ENCODE measurements at places on chromosomes 2 and 18.

DNA sequence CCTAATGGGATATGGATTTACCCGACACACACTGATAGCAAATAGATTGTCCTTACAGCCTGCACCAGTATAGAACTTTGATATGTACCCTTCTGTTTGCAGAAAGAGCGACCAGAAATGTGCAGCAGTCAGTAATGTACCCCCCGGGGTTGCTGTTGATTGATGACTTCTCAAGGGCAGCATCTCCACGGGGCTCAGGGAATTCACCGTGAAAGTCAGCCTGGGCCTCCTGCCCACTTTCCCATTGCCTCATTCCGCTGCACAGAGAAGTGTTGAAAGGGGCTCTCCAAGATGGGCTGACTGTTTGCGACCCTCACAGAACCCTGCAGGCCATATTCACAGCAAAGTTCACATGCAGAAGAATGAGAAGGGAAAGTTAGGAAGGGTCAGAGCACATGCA lies 241.3 kb downstream of the PRKCE start:
- DNase-seq = no peak

DNA sequence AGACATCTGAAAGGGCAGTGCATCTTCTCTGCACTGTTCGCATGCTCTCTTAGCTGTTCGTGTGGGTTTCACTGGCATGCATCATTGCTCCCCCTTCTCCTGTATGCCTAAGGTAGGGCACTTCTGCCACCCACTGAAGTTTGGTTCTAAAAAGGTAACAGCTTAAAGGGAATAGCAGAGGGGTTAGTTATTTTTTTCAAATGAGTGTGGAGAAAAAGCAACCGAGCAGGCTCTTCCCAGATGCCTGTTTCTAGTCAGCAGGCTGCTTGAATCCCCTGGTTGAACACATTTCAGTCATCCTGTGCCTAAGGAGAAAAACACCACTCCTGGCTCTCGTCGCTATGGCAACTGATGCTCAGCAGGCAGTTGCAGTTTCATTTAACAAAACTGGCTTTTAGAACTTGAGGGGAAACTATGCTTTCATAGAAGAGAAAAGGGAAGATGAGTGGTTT lies 69.8 kb upstream of the GALNT3 start:
- DNase-seq = no peak

DNA sequence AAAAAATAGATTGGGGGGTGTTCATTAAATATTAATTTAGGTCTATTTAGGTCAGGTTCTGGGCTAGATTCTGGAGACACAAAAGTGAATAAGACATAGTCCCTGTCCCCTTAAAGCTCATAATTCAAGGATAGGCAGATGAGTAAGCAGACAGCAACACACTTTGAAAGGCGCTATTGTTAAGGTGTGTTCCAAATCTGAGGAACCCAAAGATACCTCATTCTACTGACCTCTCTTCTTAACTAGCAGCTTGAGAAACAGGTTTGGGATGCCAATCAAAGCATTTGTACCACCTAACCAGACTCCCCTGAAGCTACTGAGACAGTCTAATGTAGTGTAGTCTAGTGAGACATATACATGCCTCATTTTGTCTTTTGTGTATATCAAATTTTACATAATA lies 34.8 kb downstream of the SEMA4F start:
- DNase-seq = no peak

- DNase-seq = no peak
These were observed 205.9 kb downstream of the EIPR1 start for GRCh38 chr2:3171564-3172264.

- peak; percentile 8 for DNase-seq
These were observed 47.1 kb upstream of the ZNF519 start for GRCh38 chr18:14179306-14179705.

DNA sequence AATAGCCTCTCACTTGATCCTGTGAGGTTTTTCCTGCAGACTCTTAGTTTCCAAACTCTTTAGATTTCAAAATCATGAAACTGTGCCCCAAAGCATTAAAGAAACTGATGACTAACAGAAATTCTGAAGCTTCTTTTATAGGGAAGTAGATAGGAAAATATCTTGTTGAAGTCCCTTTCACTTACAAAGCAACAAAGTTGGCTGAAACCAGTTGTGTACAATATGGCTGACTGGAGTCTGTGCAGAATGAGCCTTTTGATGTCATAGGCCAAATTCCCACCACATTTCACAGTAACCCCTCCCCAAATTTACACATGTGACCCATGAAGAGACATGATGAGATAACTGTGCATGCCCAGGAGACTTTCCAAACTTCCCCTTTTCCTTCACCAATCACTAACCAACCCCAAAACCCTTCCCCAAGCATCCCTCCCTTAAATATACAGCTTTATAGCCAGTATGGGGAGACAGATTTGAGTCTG lies 61.7 kb upstream of the NCK2 start:
- no peak for DNase-seq

GRCh38 chr2:214232271-214232670 lies 178.6 kb upstream of the VWC2L start:
- no peak for DNase-seq

DNA sequence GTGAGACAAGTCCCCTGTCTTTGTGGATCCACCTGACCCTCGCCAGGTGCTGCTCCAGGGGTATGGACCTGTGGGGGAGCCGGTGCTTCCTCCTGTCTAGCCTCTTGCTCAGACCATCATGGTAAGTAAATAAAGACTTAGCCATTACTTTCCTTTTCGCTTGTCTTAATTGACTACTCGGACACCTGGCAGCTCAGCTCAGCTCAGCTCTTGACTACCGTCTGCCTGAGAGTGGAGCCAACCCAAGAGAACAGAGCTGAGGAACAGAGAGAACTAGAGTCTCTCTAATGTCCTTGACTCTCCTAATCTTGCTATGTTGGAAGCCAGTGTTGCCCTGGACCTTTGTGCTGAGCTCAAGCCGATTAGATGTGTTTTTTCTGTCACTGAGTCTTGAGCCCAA lies 170.3 kb upstream of the CXCR4 start:
- peak; percentile 25 for DNase-seq

DNA sequence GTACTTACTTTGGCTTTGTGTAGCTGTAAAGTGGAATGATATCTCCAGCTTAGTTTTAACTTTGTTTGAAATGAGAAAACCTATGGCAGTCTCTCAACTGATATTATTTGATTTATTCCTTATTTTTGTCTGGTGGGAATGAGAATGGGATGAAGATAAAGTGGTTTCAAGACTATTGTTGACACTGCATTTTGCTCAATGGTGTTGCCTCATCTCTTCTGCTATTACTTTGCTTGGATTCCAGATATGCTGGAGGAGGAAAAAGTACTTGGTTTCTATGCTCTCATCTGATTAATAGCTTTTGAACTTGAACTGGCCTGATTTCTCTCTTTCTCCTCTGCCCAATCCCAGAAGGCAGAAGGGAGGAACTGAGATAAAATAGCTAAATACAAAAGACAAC lies 198.2 kb downstream of the CTNNA2 start:
- no peak for DNase-seq

- no peak for DNase-seq
These were observed 161.3 kb downstream of the HNMT start for GRCh38 chr2:138125306-138126288.

DNA sequence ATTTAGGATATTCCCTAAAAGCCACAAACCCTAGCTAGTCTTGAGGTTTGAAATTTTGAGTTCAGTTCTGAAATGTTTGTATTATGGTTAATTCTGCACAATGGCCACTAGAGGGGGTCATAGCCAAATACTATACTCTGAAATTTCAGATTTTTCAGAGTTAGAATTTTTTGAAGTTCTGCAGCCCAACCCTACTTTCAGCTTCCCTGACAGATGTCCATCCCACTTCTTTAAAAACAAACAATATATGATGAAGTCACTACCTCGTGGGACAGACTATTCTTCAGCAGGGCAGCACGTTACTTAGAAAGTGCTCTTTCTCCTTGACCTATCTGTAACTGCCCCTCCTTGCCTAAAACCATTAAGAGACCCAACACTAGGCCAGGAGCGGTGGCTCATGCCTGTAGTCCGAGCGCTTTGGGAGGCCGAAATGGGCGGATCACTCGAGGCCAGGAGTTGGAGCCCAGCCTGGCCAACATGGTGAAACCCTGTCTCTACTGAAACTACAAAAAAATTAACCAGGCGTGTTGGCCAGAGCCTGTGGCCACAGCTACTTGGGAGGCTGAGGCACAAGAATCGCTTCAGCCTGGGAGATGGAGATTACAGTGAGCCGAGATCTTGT lies 48.2 kb upstream of the PAPOLG start:
- peak; percentile 55 for DNase-seq

DNA sequence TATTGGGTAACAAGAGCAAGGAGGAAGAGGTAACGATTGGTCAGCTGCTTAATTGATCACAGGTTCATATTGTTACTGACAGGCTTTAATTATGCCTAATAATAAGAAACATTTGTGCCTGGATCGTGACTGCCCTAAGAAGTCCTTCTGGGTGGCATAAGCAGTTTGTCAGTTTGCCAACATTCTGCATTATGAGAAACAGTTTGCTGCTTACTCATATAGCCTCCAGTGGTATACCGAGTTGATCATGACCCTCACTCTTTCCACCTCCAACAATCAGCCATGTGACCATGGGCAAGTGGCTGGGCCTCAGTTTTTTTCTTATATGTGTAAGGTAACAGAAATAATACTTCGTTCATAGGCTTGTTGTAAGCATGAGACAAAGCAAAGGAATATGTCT lies 96.6 kb upstream of the CABLES1 start:
- no peak for DNase-seq

GRCh38 chr2:128797937-128798336 lies 479.3 kb upstream of the HS6ST1 start:
- DNase-seq = peak; percentile 27

GRCh38 chr18:34959211-34959829 lies 81.9 kb upstream of the MAPRE2 start:
- DNase-seq = no peak

GRCh38 chr18:48222118-48222517 lies 187.1 kb downstream of the ZBTB7C start:
- DNase-seq = peak; percentile 97

DNA sequence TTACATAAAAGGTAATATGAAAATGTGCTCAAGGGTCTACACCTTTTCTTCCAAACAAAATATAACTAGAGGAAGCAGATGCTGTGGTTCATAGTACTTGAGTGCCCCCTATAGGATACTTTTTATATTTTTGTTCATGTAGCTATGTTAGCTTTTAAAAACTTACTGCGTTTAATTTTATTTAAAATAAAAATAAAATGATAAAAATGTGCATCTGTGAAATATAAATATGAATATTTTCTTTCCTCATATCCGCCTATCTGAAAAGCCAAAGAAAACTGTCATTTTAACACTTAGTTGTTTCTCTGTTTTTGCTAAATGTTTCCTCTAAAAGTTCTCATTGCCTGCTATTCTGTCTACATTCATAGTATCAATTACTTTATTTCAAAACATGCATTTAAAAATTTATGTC lies 9.6 kb upstream of the LRP1B start:
- peak; percentile 18 for DNase-seq

- DNase-seq = peak; percentile 42
These were observed 140.9 kb downstream of the PIEZO2 start for GRCh38 chr18:11008505-11008904.

DNA sequence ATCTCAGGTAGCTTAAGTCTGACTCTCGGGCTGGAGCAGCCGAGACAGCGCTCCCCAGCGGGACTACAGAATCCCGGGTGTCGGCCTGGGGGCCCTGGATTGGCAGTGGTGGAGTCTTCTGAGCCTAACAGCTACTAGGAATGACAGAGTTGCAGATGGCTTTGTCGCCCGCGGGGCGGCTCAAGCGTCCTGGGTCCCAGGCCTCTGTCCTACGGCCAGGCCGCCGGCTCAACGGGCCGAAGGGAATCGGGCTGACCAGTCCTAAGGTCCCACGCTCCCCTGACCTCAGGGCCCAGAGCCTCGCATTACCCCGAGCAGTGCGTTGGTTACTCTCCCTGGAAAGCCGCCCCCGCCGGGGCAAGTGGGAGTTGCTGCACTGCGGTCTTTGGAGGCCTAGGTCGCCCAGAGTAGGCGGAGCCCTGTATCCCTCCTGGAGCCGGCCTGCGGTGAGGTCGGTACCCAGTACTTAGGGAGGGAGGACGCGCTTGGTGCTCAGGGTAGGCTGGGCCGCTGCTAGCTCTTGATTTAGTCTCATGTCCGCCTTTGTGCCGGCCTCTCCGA lies 8.8 kb downstream of the SIX2 start:
- DNase-seq = no peak
